ENCODE measurements at places on chromosomes 5 and 9.

DNA sequence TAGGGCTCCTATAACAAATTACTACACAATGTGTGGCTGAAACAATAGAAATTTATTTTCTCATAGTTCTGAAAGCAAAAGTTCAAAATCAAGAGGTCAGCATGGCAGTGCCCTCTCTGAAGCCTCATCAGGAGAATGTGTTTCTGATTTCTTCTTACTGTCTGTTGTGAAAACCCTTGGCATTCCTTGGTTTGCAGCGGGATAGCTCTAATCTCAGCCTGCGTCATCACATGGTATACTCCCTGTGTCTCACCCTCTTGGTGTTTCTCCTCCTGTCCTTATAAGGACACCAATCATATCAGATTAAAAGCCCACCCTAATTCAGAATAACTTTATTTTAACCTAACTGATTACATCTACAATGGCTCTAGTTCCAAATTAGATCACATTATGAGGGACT is 87.5 kb upstream of the CDH9 start:
- no peak for DNase-seq

- DNase-seq, result no peak
Measured at GRCh38 chr9:69190086-69190862, 16.2 kb downstream of the TJP2 start.

DNA sequence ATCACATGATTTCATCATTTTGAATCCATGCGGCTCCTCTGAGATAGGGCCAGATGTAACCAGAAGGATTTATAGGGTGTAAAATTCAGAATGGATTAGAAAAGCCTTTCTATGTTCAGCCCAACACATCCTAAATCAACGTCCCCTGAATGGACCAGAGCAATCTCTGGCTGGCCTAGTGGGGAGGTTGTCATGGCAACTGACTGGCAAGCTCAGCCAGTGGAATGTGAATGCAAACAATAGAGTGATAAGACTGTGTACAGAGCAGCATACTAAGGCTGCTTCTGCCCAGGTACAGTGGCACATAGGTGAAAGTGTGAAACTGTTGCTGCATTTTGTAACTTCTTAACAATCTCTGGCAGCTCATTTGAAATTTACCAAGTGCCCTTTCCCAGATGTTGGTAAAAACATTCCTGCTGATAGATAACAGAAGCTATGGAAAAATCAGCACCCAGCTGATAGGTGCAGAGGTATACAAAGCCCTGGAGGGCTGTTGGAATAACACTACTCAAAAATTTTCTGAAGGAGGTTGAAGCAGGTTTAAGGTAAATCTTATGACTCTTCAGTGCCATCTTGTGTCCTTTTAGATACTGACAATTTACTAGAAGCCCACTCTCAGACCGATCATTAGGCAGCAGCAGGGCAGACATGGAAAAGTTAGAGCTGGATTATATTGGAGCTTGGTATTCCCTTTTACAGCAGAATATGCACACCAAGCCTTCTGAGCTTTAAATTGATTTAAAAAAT is 267.2 kb downstream of the RAB3C start:
- peak; percentile 35 for DNase-seq

GRCh38 chr9:89630508-89630907 is 25.7 kb downstream of the GADD45G start:
- no peak for DNase-seq

- DNase-seq, result no peak
Measured at GRCh38 chr5:180649297-180650039, at the start of gene FLT4. TSS of gene FLT4 (minus strand) at chr5:180649600. CDS start at chr5:180649545, 55 bp downstream.

GRCh38 chr5:141867139-141867538 is 11.1 kb downstream of the PCDH1 start:
- DNase-seq, result no peak

- DNase-seq, result no peak
Measured at GRCh38 chr9:121505903-121506735, 6.5 kb upstream of the GGTA1 start.

GRCh38 chr9:68609901-68610415 is 69.3 kb upstream of the TMEM252 start:
- DNase-seq, result no peak

GRCh38 chr5:175689147-175689991 is 31.5 kb downstream of the HRH2 start:
- DNase-seq, result no peak

GRCh38 chr5:154466671-154467070 is 11.4 kb downstream of the HAND1 start:
- no peak for DNase-seq

GRCh38 chr5:171841984-171842776 is 56.6 kb downstream of the SMIM23 start:
- DNase-seq, result no peak

DNA sequence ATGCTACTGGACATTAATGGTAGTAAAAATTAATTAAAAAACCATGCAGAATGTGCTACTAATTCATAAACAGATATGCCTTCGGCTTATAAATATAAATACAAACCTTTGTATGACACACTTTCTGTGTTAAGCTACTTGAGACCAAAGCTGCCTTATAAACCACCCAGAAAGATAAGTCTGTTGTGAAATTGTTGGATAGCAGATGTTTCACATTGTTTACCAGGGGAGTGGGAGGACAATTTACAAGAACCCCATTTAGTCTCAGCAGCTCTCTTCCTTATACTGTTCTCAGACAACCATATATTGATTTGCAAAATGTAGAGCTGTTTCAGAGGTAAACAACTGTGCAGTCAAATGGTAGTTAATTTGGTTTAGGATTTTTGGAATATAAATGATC is 524.4 kb downstream of the PRR16 start:
- DNase-seq, result no peak

- DNase-seq, result no peak
Measured at GRCh38 chr5:161403996-161404395, 142.5 kb downstream of the GABRB2 start.

Measured in SK-N-MC (cell line).